ENCODE measurements at places on chromosomes 1 and 21.

- no peak for DNase-seq
Measured at GRCh38 chr1:91830242-91831131, 55.5 kb downstream of the TGFBR3 start.

GRCh38 chr1:174005032-174005431 lies 17.1 kb downstream of the RC3H1 start:
- no peak for DNase-seq

DNA sequence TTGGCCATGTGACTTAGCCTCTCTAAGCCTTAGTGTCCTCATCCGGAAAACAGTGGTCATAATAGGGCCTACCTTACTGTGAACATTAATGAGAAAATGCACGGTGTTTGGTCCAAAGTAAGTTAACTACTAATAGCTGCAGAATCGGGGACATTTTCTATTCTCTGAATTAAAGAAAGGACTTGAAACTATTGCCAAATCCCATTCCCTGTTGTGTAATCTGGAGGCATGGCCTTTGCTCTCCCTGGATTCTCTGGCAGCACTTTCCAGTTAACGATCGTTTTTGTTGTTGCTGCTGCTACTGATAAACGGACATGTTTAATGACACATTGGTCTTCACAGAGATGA lies 30.5 kb downstream of the FMO4 start:
- DNase-seq, result no peak

DNA sequence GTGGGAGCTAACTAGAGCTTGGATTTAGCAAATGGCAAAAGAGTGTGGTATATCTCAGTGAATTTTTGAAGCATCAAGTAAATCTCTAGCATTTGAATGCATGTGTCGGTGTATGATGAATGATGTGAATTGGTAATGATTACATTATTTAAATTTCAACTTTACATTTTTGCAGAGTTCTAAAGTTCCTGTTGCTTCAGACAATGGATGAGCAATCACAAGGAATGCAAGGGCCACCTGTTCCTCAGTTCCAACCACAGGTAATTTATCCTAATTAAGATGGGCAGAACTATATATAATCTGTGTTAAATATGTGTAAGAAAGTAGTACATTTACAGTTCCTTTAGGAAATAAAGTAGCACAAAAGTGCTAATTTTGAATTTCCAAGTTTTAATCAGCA lies 75.6 kb downstream of the NEK7 start:
- no peak for DNase-seq

- no peak for DNase-seq
Measured at GRCh38 chr21:42651515-42652401, 1.7 kb upstream of the PDE9A start.

- DNase-seq, result no peak
Measured at GRCh38 chr1:24952413-24952841, 22.4 kb upstream of the RUNX3 start.

DNA sequence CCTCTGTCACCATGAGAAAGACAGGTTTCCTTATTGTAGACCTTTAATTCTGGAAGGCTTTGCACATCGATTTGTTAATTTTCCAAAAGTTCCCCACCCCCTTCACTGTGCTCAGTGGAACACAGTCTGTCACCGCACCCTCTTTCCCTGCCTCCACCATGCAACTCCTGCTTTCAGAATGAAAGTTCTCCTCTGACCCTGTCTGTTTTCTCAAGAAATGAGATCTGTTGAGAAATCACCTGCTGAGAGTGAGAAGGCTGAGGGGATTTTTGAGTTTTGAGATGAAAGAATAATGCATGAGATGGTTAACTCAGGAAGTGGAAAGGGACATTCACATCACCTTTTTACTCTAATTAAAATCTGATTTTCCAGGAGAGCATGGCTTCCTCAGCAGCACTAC lies 99.6 kb downstream of the CYYR1 start:
- DNase-seq, result no peak

DNA sequence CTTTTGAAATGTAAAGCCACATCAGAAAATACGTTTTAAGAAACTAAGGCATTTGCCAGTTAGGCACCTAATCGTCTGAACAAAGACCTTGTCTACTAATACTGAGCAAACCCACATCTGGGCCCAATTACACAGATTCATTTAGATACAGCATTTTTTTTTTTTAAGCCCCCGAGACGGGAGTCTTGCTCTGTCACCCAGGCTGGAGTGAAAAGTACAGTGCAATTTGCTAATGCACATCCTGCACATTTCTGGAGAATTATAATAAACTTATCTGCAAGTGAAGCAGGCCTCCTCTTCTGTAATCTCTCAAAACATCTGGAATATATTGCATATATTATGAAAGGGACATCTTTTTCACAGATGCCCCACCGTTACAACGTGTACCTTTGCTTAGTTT lies 3.3 kb downstream of the RSRP1 start:
- DNase-seq, result no peak

DNA sequence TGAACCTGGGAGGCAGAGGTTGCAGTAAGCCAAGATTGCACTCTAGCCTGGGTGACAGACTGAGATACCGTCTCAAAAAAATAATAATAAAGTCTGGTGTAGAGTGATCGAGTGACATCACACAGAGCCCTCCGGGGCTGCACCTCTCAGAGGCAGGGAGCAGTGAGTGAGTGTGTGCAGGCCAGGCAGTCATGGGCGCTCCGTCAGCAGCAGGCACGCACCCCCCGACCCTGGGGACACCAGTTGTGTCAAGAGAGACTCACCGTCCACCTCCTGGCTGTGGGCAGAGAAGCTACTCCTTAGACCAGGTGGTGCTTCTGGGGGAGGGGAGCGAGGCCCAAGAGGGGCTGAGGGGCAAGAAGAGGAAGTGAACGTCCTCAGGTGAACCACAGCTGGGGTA lies 91.8 kb downstream of the SIK1 start:
- DNase-seq, result no peak

DNA sequence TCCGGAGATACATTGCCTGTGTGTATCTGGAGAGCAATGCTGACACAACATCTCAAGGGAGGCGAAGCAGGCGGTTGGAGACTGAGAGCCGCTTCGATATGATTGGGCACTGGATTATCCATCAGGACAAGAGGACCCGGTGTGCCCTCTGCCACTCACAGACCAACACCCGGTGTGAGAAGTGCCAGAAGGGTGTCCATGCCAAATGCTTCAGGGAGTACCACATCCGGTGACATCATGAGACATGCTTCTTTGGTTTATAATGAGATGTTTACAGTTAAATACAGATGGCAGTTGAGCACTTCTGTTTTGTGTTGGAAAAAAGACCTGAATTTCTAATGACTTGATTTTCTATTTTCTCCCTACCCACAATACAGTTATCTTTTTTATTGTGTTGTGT lies 12.1 kb downstream of the PGBD2 start:
- no peak for DNase-seq

DNA sequence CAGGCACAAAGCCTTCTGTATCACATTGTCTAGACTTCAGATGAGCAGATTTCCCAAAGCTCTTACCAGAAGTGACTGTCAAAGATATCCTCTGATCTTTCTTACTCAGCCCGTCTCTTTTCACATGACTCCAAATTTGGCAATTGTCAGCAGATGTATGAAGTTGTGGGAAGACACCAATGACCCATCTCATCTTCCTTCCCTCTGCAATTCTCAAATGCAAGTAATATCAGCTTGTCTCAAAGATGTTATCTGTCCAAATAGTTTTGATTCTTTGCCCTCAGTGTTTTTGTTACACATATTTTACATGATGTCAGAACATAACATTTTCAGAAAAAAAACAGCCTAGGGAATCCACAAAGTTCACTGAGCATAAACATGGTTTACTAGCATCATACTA lies 45.1 kb upstream of the RGS2 start:
- DNase-seq, result no peak

GRCh38 chr1:234578087-234578486 lies 31.9 kb downstream of the IRF2BP2 start:
- DNase-seq, result no peak

- DNase-seq, result no peak
Measured at GRCh38 chr1:194378517-194378916, 1192.1 kb upstream of the B3GALT2 start.

DNA sequence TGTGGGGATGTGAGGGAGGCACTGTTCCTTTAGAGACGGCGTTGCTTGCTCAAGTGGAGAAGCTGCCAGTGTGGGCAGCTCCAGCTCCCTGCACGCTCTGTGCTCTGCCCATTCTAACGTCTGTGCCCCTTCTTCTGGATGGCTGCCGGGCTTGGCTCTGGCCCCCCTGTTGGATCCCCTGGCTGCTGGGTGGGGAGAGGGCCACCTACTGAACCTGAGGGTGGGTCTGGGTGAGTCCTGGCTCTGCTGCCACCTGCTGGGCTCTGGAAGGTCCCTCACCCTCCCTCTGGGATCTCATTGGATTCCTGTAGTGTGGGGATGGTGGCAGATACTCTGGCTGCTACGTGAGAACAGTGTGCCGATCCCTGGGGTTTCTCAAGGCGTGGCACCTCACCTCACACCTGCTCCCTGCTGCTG lies 5.0 kb downstream of the PFKL start:
- DNase-seq, result no peak

DNA sequence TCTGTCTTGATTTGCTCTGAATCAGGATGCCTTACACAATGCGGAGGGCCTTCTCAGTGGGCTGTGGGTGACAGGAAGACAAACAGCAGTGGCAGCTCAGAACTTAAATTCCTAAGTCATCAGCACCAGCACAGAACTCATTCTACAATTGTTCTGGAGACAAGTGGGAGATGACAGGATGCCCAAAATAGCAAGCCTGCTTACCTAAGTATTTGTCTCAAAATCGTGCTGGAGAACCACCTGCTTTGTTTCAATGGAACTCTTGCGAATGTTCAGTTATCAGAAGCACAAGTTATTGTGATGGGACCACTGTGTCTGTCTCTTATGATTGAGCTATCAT lies 76.1 kb downstream of the VCAM1 start:
- DNase-seq, result no peak

- DNase-seq, result no peak
Measured at GRCh38 chr1:67514786-67515185, 84.6 kb upstream of the SERBP1 start.

DNA sequence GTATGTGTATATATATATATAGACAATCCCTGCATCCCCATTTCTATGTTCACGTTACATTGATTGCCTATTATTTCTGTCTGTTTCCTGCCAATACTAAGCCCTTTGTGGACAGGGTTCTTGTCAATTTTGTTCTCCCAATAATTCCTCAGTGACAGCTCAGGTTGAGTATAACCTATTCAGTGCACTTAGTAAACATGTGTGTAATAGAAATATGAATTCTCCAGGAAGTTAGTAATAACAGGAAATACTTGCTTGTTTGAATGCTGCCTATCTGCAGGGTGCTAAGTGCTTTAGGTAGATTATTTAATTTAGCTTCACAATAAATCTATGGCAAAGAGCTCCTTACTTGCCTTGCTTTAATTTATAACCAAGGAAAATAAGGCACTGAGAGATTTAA lies 52.8 kb upstream of the PTGFR start:
- no peak for DNase-seq

- no peak for DNase-seq
Measured at GRCh38 chr1:203185585-203185984, 919 bp downstream of the CHI3L1 start.

DNA sequence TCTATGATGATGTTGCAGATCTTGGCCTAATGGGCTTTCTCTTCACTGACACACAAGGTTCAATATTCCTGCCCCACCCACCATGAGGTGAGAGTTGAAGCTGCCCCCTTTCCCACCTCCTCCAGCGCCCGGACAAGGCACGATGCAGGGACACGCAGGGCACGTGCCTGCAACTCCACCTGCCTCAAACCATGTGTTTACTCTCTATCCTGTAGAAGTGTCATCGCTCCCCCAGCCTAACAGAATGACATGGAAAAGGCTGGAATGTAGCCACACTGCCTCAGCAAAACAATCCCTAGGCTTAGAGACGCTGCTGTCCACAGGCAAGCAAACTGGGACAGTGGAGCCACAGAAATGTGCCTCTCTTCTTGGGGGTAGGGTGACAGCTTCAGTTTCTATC lies 92.9 kb upstream of the SOD1 start:
- no peak for DNase-seq

- no peak for DNase-seq
Measured at GRCh38 chr1:15954316-15954715, 21.6 kb downstream of the ZBTB17 start.

- DNase-seq, result no peak
Measured at GRCh38 chr1:48680411-48681035, 96.2 kb downstream of the BEND5 start.

DNA sequence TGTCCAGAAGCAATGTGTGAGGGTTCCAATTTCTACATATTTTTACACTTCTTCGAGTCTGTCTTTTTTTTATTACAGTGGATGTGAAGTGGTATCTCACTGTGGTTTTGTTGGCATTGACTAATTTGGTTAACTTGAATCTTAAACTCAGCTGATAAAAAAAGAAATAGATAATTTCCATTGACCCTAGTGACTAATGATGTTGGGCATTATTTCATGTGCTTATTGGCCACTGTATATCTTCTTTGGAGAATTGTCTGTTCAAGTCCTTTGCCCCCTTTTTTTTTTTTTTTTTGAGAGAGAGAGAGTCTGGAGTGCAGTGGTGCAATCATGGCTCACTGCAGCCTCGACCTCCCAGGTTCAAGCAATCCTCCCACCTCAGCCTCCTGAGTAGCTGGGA lies 33.3 kb upstream of the NBPF3 start:
- DNase-seq, result no peak

DNA sequence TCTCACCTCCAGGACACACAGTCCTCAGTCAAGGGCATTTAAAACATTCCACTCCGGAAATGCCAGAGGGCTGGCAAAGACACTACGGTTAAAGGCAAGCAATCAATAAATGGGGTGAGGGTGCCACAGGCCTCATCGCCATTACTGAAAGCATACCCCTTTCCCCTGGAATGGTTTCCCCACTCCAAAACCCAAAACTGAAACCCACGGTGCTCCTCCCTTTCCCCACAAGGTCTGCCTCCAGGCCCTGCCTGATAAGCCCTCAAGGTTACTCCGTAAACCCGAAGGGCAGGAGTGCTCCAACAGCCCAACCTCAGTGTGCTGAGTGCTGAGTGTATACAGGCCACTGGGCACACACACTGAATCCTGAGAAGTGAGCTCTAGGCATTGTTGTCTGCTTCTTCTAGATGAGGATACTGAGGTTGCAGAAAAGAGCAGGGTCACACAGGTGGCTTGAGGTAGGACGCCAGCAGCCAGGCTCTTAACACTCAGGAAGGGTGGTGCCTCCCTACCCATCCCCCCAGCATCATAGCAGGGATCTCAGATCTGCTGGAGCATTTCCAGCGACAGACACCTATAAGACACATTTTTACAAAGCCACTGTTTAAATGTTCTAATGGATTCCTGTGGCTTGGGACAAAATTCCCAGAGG lies 29.0 kb downstream of the SSBP3 start:
- DNase-seq, result no peak

DNA sequence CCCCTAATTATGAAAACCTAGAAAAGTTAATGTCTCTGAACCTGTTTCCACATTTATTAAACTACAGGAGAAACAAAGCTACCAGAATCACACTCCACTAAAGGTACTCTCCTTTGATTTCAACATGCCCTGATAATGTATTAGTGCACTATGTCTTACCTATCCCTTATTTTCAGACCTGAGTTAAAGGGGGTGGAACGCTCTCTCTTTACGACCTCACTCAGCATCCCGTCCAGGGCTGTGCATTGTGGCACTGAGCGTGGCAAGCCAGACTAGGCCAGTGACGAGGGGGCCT lies 678 bp downstream of the LSM10 start:
- no peak for DNase-seq
